ENCODE measurements at places on chromosomes 3 and 15. TPM values are rescaled to one million over a fixed set of nuclear protein-coding genes. Genes with fewer than 3 reads are reported as not detected.

ECT2 gene
- 34.5 TPM for total RNA-seq

UBR1 gene
- total RNA-seq: 8.6 TPM

TMEM212 gene
- total RNA-seq: not detected

PARP15 gene
- not detected for total RNA-seq

TAGLN3 gene
- total RNA-seq: 11.9 TPM

CNTN4 gene
- total RNA-seq: 0.81 TPM

ERICH6 gene
- not detected for total RNA-seq

ANKUB1 gene
- total RNA-seq: not detected

PPP1R14D gene
- total RNA-seq: not detected

WDR72 gene
- total RNA-seq: 1.6 TPM

GDPGP1 gene
- total RNA-seq: 7.9 TPM

DLEC1 gene
- not detected for total RNA-seq

CCDC191 gene
- total RNA-seq: 0.49 TPM

ADGRG7 gene
- not detected for total RNA-seq

Data from mesangial cell (primary cell).